ENCODE measurements at places on chromosomes 16 and 17.

DNA sequence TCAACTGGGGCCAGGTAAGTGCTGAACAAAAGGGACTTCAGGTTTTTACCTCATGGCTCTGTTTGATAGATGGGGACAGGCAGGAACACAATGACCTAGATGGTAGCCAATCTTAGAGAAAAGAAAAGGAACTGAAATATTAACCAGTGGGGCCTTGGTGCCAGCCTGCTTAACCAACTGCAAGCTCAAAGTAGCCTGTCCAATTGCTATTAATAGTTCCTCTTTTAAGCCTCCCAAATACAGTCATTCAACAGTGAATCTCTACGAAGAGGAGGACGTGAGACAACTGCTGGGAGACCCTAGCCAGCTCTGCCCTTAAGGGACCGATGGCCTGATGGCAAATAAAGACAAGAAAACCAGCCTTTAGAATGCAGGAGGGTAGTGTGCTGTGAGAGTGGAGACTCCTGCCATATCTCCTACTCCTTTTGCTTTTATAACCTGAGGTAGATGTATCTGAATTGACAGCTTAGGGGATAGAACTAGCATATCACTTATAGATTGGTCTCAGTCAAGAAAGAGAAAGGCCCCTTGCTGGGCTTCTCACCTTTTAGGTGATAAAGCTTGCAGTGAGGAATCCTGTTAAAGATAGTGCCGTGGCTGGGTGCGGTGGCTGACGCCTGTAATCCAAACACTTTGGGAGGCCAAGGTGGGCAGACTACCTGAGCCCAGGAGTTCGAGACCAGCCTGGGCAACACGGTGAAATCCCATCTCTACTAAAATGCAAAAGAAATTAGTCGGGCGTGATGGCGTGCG, 28.3 kb downstream of the ARSG start:
- DNase-seq, result no peak

GRCh38 chr17:75689441-75689873, 22.3 kb downstream of the SAP30BP start:
- peak; percentile 37 for DNase-seq

DNA sequence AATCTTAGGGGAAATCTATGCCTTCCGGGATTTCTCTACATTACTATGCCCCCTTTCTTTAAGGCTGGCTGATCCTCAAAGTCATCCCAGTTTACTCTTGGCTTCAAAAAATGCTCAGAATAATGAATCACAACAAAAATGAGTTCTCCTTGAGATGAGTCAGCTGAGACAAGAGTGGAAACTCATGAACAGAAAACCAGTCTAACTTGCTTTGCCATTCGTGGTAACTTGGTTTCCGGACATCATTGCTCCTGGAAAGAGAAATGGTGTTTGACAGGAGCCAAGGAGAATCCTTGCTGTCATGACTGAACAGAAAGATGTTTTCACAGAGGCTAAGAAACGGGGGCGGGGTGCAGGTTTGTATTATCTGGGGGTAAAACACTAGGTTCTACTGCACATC, 435.6 kb upstream of the DYNLRB2 start:
- no peak for DNase-seq

- no peak for DNase-seq
These were observed 103.9 kb downstream of the GNAO1 start for GRCh38 chr16:56295059-56295665.

GRCh38 chr16:10641953-10642949, 52.5 kb downstream of the TEKT5 start:
- no peak for DNase-seq

DNA sequence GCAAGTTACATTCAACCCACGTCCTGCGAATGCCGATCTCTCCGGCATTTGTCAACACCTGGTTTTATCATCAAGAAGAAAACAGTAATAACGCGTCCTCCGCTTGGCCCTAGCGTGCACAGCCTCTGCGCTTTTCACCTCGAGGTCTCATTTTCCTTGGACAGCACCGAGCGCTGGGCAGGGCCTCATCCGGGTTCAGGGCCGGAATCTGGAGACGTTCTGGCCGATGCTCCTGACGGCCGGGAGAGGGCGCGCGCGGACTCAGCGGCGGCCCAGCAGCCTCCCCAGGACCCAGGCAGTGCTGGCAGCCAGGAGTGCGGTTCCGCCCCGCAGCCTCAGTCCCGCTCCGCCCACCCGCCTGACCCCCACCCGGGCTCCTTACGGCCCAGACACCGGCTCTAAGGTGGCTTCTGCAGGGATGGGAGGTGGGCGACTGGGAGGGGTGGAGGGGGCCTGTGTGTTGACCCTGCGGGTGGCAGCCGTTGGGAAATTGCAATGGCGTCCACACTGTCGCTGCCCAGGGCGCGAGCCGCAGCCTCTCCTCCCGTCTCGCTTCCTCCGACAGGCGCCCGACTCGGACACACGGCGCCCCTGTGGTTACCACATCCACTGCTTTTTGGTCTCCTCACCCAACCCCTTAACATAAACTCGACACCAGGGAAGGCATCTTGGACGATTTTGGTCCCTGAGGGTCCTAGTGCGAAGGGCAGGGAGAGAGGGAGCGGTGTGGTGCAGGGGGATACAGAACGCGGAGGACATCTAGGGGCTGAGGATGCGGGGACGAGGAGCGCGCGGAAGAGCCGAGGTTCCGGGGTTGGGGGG, 7.4 kb upstream of the FLYWCH1 start:
- peak; percentile 91 for DNase-seq

DNA sequence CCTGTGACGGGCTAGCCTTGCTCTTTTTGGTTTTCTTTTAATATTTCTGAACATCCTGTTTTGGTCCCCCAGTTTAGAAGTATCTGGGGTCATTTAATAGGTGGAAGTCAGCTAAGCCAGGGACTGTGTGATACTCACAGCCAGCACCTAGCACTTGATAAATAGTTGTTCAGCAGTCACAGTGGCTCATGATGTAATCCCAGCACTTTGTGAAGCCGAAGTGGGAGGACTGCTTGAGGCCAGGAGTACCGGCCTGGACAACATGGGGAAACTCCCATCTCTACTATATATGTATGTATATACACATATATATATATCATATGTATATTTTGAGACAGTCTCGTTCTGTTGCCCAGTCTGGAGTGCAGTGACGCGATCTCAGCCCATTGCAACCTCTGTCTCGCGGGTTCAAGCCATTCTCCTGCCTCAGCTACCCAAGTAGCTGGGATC, 1.8 kb upstream of the ZNRF1 start:
- DNase-seq, result no peak

GRCh38 chr17:46150216-46150963, 42.8 kb downstream of the KANSL1 start:
- DNase-seq, result no peak

DNA sequence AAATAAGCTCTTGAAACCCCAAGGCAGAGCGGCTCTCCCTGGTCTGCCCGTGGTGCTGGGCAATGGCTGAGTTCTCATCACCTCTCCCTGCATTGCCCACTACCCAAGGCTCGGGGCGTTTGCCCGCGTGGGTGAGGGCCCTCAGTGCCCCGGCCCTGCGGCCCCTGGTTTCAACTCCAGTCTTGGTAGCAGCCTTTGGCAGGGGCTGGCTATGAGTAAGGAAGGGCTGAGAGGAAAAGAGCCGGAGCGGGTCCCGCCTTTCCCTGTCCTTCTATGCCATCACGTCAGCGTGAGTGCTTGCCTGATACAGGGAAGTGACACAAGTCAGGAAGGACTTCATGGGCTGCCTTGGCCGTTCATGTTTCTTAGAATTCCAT, 71.7 kb upstream of the CBX4 start:
- DNase-seq, result no peak

DNA sequence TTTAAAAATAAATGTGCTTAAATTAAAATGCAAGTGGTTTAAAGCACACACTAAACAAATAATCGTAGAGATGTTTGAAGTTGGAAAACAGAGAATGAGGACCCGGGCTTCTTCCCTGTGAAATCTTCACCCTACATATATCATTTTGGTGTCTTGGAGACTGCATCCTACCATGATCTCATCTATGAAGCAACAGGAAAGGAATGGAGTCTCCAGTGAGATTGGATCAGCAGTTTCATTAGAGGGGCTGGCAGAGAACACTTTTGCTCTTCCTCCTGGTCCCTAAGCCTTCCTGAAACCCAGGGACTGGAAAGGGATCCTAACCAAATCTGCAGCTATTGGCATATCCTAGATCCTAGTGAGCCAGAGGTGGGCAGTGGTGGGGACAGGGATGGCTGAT, 85.0 kb downstream of the GRIN2A start:
- no peak for DNase-seq

DNA sequence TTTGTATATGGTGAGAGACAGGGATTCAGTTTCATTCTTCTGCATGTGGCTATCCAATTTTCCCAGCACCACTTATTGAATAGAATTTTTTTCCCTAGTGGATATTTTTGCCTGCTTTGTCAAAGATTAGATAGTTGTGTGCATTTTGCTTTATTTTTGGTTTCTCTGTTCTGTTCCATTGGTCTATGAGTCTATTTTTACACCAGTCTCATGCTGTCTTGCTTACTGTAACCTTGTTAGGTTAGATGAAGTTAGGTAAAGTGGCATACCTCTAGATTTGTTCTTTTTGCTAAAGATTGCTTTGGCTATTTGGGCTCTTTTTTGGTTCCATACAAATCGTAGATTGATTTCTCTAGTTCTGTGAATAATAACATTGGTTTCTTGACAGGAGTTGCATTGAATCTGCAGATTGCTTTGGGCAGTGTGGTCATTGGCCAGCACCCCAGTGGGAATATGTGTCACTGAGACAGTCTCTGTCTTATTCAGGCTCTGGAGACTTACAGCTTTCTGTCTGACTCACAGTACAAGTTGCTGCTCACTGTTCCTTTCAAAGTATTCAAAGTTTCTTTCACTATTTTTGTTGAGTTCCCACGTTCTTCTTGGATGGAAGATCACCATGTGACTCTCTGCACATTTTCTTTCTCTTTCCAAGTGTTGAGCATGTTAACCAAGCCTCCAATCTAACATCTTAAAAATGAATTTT, 709.1 kb downstream of the CDH11 start:
- DNase-seq, result no peak

- no peak for DNase-seq
These were observed 10.3 kb downstream of the LYRM1 start for GRCh38 chr16:20910781-20911321.

DNA sequence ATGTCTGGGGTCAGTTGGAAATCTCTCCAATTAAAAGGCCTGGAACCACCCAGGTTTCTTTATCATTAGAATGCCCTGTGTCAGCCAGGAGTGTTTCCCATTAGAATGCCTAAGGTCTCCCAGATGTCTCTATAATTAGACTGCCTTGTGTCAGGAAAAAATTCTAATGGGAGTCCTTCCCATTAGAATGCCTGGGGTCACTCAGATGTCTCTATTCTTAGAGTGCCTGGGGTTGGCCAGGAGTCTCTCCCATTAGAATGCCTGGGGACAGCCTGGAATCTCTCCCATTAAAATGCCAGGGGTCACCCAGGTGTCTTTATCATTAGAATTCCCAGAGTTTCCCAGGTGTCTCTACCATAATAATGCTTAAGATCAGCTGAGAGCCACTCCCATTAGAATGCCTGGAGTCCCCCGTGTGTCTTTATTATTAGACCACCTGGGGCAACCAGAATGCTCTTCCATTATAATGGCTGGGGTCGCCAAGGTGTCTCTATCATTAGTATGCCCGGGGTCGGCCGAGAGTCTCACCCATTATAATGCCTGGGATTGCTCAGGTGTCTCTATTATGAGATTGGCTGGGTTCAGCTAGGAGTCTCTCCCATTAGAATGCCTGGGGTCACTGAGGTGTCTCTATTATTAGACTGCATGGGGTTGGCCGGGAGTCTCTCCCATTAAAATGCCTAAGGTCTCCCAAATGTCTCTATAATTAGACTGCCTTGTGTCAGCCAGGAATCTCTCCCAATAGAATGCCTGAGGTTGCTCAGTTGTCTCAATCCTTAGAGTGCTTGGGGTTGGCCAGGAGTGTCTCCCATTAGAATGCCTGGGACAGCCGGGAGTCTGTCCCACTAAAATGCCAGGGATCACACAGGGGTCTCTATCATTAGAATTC, 2254.6 kb downstream of the TP53TG3F start:
- no peak for DNase-seq

DNA sequence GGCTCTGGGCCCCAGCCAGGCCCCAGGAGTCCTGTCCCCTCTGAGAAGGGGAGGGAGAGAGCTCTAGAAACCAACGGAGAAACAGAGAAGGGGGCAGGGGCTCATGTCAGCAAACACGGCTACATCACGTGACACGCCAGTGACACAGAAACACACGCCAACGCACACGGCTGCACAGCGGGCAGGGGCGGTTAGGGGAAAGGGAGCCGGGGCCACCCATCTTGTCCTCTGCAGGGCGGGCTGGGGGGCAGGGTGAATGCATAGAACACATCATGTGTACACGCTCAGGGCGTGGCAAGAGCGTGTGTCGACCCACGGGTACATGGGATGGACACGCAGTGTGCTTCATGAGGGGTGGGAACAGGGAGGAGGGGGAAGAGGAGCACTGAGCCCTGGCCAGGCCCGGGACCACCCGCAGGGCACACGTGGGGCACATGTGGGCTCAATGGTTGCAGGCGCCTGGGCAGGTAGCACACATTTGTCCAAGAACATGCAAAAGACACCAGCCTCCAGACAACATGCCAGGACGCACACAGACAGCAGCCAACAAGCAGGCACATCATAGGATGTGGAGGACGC, 4.6 kb downstream of the HSD3B7 start:
- no peak for DNase-seq

- peak; percentile 70 for DNase-seq
These were observed 52.5 kb downstream of the ZFPM1 start for GRCh38 chr16:88505405-88506082.

DNA sequence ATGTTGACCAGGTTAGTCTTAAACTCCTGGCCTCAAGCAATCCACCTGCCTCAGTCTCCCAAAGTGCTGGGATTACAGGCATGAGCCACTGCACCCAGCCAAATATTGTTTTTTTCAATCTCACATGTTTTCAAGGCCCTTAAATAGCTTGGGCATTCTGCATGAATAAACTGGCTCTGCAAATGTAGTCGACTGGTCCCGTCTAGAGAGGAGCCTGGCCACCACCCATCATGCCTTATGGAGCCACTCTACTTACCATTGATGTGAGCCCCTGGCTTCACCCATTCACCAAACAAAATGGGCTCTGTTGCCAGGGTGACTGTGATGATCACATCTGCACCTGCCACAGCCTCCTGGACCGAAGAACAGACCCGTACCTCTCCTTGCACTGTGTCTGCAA, 10.8 kb downstream of the CRYM start:
- DNase-seq, result no peak

DNA sequence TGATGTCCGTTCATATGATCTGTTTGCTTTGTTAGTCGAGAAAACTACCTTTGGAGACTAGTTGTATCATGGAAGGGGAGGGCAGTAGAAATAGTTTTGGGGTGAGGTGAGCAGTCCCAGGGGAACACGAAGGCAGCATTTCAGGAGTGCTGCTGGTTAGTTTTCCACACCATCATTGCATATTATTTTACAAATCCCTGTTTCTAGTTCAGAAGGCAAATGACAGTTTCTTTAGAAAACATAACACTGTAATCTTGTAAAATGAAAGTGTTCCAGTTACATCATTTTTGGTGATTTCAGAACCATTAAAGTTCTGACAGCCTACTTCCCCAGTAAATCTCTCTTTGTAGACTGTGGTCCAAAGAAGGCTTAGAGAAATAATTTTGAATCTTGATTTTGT, 25.4 kb downstream of the BANP start:
- DNase-seq, result no peak

- no peak for DNase-seq
These were observed at the start of gene MT3 for GRCh38 chr16:56589141-56590039. Gene MT3, plus strand, starts transcription at chr16:56589528. Its CDS starts 63 bp downstream, at chr16:56589591.

GRCh38 chr16:27625050-27625697, 75.2 kb downstream of the KATNIP start:
- DNase-seq, result no peak

All from GM13977 (cell line).